Stimulated activated CD8-positive, alpha-beta memory T cell treated with anti-CD3 and anti-CD28 coated beads, Interleukin-4, amount 100 ng/mL, for 48 hours (primary cell): ENCODE measurements at places on chromosomes 4 and X.

DNA sequence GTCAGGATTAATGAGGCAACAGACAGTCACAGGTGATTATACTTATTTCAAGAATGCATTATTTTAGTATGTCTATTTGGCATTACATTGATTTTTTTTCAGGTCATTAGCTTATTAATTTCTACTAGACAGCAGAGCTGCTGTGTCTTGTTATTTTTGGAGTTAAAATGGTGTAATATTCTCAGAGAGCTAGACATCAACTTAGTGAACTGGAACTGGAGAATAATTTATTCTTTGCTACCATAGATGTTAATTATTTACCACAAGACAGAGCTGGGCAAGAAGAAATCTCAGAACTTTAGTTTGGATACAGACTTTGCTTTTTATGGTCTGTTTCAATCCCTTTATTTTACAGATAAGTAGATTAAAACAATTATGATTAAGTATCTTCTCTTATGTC is 10.2 kb upstream of the HPGD start:
- no peak for DNase-seq

GRCh38 chrX:55029291-55029690 is 1.5 kb downstream of the ALAS2 start:
- DNase-seq, result no peak

DNA sequence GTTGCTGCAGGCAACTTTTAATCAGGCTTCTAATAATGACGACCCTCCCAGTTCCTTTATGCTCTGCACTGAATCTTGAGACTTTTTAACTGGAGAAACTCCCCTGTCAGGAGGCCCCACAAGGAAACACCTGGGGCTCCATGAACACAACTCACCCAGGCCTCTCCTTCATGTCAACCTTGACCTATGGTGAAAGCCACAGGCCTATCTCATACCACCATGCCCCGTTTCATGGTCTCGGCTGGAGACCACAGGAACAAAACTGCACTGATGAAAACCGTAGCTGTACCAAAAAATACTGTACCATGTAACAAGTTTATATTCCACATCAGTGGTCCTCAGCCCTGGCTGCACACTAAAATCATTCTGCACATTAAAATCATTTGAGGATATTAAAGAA is 57.0 kb downstream of the ZNF827 start:
- DNase-seq, result no peak

DNA sequence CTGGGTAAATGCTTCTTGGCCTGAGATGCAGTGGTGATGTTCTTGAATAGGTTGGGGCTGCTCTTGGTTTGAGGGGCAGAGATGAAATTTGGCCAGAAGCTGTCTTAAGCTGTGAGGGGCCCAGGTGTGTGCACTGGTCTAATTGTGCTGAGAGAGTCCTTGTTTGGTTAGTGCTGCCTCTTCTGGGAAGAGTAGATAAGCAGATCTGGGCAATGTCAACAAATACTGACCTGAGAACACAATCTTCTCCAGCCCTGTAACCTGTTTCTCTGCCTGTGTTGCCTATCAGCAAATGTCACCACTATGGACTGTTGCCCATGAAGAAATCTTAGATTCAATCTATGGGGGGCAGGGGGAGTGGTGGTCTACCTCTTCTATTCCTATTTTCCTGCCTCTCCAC is 17.2 kb upstream of the USP27X start:
- no peak for DNase-seq

- no peak for DNase-seq
These were observed 576.0 kb downstream of the DACH2 start for GRCh38 chrX:86724277-86724676.

DNA sequence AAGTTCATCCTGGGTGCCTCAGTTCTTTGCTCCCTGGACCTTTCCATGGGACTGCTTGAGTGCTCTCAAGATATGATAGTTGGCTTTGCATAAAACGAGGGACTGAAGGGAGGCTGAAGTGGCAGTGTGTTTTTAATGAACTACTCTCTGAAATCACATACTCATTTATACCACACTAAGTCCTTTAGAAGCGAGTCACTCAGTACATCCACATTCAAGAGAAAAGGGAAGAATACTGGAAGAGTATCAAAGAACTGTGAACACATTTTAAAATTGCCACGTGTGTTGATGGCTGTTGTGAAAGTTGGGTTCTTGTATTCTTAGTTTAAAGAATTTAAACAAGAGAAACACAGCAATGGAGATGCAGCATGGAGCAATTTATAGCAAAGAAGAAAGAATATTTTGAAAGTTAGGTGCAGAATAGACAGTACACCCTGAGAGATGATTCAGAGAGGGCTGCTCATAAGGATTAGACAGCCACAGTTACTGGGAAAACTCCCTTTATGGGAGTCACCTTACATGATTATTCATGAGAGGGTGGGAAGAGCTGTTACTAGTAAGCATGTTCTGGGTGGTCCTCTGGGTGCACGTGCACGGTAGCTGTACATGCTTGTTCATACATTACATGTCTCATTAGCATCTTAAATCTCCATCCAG is 380.7 kb downstream of the ADGRL3 start:
- DNase-seq, result no peak

- no peak for DNase-seq
These were observed 4.0 kb downstream of the LRPAP1 start for GRCh38 chr4:3527914-3528876.

GRCh38 chr4:85669204-85669603 is 194.3 kb downstream of the ARHGAP24 start:
- DNase-seq, result no peak
